CD4-positive, alpha-beta memory T cell (primary cell): ENCODE measurements at places on chromosomes 2 and 18. TPM values are rescaled to one million over a fixed set of nuclear protein-coding genes. Genes with fewer than 3 reads are reported as not detected.

SCYGR4 gene
- not detected for polyA plus RNA-seq

GREB1L gene
- 0.16 TPM for polyA plus RNA-seq

DSEL gene
- polyA plus RNA-seq, result 0.56 TPM

DNA sequence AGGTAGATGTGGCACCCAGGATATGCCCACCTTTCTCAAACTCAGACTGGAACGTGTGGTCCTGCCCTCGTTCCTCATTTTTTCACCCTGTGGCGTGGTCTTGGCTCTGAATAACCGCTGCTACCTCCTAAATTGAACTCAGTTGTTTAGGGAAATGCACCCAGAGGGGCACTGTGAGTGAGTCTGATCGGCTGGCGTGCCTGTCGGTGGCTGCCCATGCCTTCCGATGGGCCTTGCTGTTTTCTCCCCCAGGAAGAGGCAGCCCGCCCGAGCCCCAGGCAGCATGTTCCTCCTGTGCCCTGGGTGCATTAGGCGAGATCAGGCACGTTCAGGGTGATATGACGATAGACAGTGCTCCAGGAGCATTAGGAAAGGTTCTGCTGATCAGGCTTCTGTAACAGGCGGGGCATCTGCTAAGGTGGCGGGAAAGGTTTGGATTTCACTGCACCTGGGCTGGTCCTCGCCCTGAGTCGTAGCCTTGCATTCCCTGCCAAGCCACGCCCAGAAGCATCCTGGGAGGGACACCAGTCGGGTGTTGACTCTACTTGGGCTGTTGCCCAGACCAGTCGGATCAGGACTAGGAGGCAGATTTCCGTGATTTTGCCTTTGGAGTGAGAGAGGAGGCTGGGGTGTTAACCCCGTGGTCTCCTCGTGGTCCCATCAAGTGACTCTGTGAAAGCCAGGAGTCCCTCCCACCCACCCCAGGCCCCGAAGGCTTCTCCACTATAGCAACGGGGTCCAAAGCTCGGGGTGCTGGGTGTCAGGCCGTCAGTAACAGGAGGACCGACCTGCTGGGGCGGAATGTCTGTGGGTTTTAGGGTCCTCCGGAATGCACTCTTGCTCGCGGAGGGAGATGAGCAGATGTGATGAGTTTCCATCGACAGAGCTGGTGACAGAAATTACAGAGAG lies 75.1 kb downstream of the SH3BP4 start:
- no peaks in the 10 kb centered on the region for H3K27me3 ChIP-seq
- DNase-seq, result peak; percentile 15
- H3K36me3 ChIP-seq, result no peaks in the 10 kb centered on the region
- H3K4me1 ChIP-seq, result no peaks in the 10 kb centered on the region
- H3K4me3 ChIP-seq, result no peak overlapping the region
- H3K27ac ChIP-seq, result no peak overlapping the region

- H3K27me3 ChIP-seq, result no peaks in the 10 kb centered on the region
- H3K36me3 ChIP-seq, result no peaks in the 10 kb centered on the region
- no peak overlapping the region for H3K4me3 ChIP-seq
- no peak for DNase-seq
- H3K27ac ChIP-seq, result no peak overlapping the region
Measured at GRCh38 chr2:143463719-143464118, 334.5 kb downstream of the ARHGAP15 start.

- peak overlapping the region; percentile 69 for H3K27ac ChIP-seq
- H3K4me1 ChIP-seq, result peaks cover 16% of the 10 kb centered on the region
- DNase-seq, result no peak
- peak overlapping the region; percentile 95 for H3K4me3 ChIP-seq
- no peaks in the 10 kb centered on the region for H3K36me3 ChIP-seq
- H3K27me3 ChIP-seq, result no peaks in the 10 kb centered on the region
Measured at GRCh38 chr2:61853086-61853846, 594 bp downstream of the FAM161A start.

DNA sequence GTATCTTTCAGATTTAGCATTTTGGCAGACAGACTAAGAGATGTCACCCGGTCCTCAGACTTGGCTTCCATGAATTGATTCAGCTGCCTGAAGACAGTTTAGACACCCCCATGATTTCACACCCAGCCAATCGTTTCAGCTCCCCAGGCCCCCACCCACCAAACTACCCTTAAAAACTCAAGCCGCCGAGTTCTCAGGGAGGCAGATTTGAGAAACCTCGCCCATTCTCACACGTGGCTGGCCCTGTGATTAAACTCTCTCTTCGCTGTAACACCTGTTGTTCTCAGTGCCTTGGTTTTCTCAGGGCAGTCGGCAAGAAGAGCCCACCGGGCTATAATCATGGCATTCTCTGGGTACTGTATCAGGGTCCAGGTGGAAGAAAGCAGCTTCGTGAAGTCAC lies 35.2 kb downstream of the UXS1 start:
- peaks cover 12% of the 10 kb centered on the region for H3K36me3 ChIP-seq
- H3K27me3 ChIP-seq, result no peaks in the 10 kb centered on the region
- H3K4me3 ChIP-seq, result peak overlapping the region; percentile 66
- DNase-seq, result peak; percentile 45

DNA sequence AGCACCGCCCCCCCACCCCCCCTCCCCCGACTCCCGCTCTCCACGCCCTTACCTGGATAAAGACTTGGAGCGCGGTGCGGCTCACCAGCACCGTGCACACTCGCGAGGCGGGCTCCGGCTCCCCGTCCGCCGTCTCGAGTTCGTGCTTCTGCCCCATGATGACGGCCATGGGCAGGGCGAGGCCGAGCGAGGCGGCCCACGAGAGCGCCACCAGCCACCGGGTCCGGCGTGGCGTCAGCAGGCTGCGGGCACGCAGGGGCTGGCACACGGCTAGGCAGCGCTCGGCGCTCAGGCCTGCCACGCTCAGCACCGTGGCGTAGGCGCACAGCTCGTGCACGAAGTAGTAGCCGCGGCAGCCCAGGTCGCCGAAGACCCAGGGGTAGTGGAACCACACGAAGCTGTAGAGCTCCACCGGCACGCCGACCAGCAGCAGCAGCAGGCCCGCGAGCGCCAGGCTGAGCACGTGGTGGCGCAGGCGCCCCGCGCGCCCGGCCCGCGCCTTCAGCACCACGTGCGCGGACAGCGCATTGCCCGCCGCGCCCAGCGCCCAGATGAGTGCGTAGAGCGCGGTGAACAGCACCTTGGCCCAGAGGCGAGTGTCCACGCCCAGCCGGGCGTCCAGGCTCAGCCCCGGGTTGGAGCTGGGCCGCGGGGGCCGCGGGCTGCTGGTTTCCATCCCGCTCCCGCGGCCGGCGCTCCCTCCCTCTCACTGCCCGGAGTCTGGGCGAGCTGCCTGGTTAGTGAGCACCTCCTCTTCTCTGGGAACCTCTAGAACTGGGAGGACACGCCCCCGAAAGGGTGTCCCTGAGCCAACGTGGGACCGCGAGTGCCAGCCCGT lies at the start of gene NTSR2:
Gene NTSR2, minus strand, starts transcription at position 742 of the 838 bp plus-strand sequence. Its CDS starts 66 bp downstream, at position 676.
- H3K36me3 ChIP-seq, result no peaks in the 10 kb centered on the region
- no peak within 1 kb of the TSS for H3K27ac ChIP-seq
- no peak within 1 kb of the TSS for H3K4me3 ChIP-seq
- H3K4me1 ChIP-seq, result no peaks in the 10 kb centered on the region
- peak; percentile 21 for DNase-seq

- no peaks in the 10 kb centered on the region for H3K27me3 ChIP-seq
- H3K27ac ChIP-seq, result no peak overlapping the region
- no peak overlapping the region for H3K4me3 ChIP-seq
- no peaks in the 10 kb centered on the region for H3K36me3 ChIP-seq
- DNase-seq, result no peak
Measured at GRCh38 chr18:13401404-13401803, 182.8 kb downstream of the LDLRAD4 start.
